Upper lobe of right lung (tissue), 1 donor: ENCODE measurements at places on chromosomes 16 and 17. TPM values are rescaled to one million over a fixed set of nuclear protein-coding genes. Genes with fewer than 3 reads are reported as not detected.

The TBC1D28 gene
- total RNA-seq = not detected

The CD300E gene
- 6.5 TPM for total RNA-seq

The KCTD19 gene
- total RNA-seq = 1.4 TPM

GRCh38 chr17:81533339-81534141 lies 5.4 kb downstream of the FSCN2 start:
- no peak for DNase-seq
- no peaks in the 10 kb centered on the region for H3K36me3 ChIP-seq
- H3K27me3 ChIP-seq = peaks cover 18% of the 10 kb centered on the region
- peaks cover 10% of the 10 kb centered on the region for H3K4me1 ChIP-seq

DNA sequence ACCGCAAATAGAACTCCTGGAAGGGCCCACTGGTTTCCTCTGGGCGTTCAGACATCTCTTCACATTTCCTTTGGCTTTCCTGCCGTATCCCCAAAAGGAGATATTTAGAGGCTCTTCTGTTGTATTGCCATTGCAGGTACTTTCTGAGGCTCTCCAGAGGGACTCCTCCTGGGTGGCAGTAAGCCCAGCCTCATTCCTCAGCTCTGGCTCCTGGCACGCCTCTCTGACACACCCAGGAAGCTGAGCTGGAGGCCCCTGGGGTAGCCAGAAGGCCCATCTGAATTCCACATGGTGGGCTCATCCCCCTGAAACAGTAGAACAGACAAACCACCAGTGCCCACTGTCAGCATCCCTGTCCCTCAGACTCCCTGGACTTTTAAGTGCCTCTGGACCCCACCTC lies 206.7 kb downstream of the PARN start:
- H3K27me3 ChIP-seq = no peaks in the 10 kb centered on the region
- peaks cover 7% of the 10 kb centered on the region for H3K4me1 ChIP-seq
- DNase-seq = no peak
- H3K4me3 ChIP-seq = no peak overlapping the region
- no peak overlapping the region for H3K27ac ChIP-seq

GRCh38 chr16:68284847-68285246 lies 20.5 kb downstream of the SLC7A6 start:
- no peak overlapping the region for H3K4me3 ChIP-seq
- peaks cover 22% of the 10 kb centered on the region for H3K36me3 ChIP-seq
- peaks cover 70% of the 10 kb centered on the region for H3K4me1 ChIP-seq
- peak overlapping the region; percentile 51 for H3K27ac ChIP-seq
- no peaks in the 10 kb centered on the region for H3K27me3 ChIP-seq
- no peak for DNase-seq

DNA sequence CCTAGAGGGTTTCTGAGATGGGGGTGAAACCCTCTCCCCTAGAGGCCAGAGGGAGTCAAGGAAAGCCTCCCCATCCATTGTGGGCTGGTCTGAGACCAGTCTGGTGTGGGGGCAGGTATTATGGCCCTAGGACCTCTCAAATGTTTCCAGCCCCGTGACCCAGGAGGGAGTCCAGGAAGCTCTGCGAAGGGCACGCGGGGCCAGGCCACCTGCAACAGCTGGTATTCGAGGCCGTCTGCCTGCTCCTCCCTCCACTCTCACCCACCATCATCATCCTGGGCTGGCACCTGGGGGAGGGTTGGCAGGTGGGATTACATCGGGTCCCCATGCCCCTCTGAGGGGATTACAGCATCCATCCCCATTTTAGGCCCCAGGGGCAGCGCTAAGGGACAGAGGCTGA lies 38.1 kb upstream of the DLX4 start:
- no peak for DNase-seq
- H3K4me1 ChIP-seq = no peaks in the 10 kb centered on the region
- H3K27ac ChIP-seq = no peak overlapping the region

DNA sequence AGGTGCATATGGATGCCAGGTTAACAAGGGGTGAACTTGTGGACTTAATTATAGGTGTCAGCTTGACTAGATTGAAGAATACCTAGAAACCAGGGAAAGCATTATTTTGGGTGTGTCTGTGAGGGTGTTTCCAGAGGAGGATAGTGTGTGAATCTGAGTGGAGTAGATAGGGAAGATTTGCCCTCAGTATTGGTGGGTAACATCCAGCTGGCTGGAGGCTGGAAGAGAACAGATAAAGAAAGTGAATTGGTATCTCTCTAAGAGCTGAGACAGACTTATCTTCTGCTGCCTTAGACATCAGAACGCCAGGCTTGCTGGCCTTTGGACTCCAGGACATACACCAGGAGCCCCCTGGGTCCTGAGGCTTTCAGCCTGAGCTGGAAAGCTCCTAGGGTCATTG lies 75.2 kb downstream of the CDRT15 start:
- no peaks in the 10 kb centered on the region for H3K27me3 ChIP-seq
- no peaks in the 10 kb centered on the region for H3K4me1 ChIP-seq
- H3K27ac ChIP-seq = no peak overlapping the region
- no peak overlapping the region for H3K4me3 ChIP-seq

DNA sequence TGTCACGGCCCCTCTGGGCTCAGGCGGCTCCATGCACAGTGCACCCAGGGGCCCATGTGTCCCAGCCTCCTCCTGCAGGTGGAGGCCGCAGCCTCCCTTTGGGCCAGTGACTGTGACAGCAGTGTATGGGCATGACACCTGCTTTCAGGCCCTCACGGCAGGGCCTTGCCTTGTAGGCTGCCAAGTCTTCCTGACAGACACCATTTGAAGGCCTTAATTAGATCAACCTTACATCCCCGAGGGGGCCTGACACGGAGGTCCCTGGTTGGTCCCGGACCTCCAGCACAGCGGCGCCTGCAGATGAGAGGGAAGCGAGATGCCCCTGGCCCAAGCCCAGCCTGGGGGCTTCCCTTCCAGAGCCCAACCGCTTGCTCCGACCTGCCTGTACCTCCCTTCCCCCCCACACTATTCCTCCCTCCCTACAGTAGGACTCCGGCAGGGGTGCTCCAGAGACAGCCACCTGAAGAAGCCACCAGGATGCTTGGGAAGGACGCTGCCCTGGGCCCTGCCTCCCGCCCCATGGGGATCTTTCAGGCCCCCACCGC lies 31.9 kb downstream of the BAIAP2 start:
- H3K36me3 ChIP-seq = peaks cover under 1% of the 10 kb centered on the region
- no peaks in the 10 kb centered on the region for H3K27me3 ChIP-seq
- H3K4me1 ChIP-seq = peaks cover 29% of the 10 kb centered on the region
- no peak overlapping the region for H3K4me3 ChIP-seq

DNA sequence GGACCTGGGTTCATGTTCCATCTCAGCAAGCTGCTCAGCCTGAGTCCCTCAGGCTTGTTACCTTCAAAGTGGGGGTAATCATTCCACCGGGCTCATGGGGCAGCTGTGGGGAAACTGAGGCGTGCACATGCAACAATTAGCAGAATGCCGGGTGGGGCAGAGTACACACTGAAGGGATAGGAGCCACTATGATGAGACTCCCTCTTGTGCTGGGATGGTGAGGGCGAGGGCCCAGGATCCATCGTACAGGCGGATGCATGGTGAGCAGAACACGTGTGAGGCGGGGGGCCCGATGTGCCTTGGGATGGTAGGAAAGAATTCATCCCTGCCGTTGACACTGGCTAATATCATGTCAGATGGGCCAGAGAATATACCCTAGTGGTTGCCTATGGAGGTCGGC lies 25.5 kb upstream of the MAP3K14 start:
- peak; percentile 44 for DNase-seq
- H3K36me3 ChIP-seq = no peaks in the 10 kb centered on the region
- H3K4me1 ChIP-seq = peaks cover 14% of the 10 kb centered on the region
- H3K27ac ChIP-seq = no peak overlapping the region
- H3K27me3 ChIP-seq = no peaks in the 10 kb centered on the region

- H3K27me3 ChIP-seq = no peaks in the 10 kb centered on the region
- no peak overlapping the region for H3K27ac ChIP-seq
- DNase-seq = no peak
Observed at GRCh38 chr17:71458322-71458721, 662.5 kb upstream of the SOX9 start.

- no peak for DNase-seq
- no peaks in the 10 kb centered on the region for H3K27me3 ChIP-seq
- H3K27ac ChIP-seq = no peak overlapping the region
- H3K4me1 ChIP-seq = no peaks in the 10 kb centered on the region
- H3K36me3 ChIP-seq = peaks cover 14% of the 10 kb centered on the region
Observed at GRCh38 chr16:56815721-56816120, 49.3 kb upstream of the SLC12A3 start.
